Vagina (tissue), 2 donors: ENCODE measurements at places on chromosomes 7 and 10. TPM values are rescaled to one million over a fixed set of nuclear protein-coding genes. Genes with fewer than 3 reads are reported as not detected.

The CCL26 gene
- not detected for total RNA-seq

The HABP2 gene
- not detected for total RNA-seq

The SRRM3 gene
- 9.8 TPM for total RNA-seq

- no peak overlapping the region for H3K27ac ChIP-seq
- H3K36me3 ChIP-seq = no peaks in the 10 kb centered on the region
- H3K27me3 ChIP-seq = no peaks in the 10 kb centered on the region
- H3K4me1 ChIP-seq = no peaks in the 10 kb centered on the region
- no peak overlapping the region for H3K4me3 ChIP-seq
These were observed 11.6 kb upstream of the CYTH3 start for GRCh38 chr7:6284055-6284400.

DNA sequence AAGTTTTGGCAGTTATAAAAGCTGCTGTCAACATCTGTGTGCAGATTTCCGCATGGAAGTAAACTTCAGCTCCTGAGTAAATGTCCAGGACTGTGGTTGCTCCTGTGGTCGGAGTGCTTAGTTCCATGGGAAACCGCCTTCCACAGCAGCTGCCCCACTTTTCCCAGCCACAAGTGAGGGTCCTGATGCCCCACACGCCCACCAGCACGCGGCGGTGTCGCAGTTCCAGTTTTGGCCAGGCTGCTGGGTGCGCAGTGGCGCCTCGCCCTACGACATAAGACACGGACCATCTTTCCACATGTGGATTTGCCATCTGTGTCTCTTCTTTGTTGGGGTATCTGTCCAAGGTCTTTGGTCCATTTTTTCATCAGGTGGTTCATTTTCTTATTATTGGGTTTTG lies 167.1 kb downstream of the DIP2C start:
- no peaks in the 10 kb centered on the region for H3K36me3 ChIP-seq
- DNase-seq = no peak
- H3K27ac ChIP-seq = peak overlapping the region; percentile 36
- peaks cover 29% of the 10 kb centered on the region for H3K4me1 ChIP-seq
- H3K4me3 ChIP-seq = no peak overlapping the region

DNA sequence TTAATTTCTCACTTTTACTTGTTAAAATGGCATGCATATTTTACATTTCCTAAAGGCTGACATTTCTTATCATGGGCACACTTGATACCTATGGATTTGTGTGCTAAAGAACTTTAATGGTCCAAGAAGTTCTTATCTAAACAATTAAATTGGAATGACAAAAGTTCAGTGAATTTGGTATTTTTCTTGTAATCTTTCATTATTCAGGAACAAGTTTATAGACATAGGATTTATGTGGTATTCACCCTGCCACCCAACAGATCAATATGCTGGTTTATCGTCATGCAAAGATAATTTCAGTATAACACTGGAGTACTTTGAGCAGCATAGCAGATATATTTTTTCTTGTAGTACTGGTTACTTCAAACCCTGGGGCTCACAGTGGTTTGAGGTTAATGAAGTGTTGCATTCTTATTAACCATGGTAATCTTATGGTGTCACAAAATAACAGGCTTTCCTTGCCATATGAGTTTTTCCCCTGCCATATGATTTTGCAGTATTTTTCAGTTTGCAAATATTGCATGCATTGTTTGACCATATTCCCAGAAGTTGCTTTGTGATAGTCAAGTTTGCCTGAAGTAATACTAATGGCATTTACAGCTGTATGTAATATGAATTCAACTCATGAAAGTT lies 148.8 kb downstream of the PPP1R9A start:
- DNase-seq = no peak
- no peaks in the 10 kb centered on the region for H3K36me3 ChIP-seq
- no peaks in the 10 kb centered on the region for H3K4me1 ChIP-seq
- H3K27ac ChIP-seq = no peak overlapping the region

DNA sequence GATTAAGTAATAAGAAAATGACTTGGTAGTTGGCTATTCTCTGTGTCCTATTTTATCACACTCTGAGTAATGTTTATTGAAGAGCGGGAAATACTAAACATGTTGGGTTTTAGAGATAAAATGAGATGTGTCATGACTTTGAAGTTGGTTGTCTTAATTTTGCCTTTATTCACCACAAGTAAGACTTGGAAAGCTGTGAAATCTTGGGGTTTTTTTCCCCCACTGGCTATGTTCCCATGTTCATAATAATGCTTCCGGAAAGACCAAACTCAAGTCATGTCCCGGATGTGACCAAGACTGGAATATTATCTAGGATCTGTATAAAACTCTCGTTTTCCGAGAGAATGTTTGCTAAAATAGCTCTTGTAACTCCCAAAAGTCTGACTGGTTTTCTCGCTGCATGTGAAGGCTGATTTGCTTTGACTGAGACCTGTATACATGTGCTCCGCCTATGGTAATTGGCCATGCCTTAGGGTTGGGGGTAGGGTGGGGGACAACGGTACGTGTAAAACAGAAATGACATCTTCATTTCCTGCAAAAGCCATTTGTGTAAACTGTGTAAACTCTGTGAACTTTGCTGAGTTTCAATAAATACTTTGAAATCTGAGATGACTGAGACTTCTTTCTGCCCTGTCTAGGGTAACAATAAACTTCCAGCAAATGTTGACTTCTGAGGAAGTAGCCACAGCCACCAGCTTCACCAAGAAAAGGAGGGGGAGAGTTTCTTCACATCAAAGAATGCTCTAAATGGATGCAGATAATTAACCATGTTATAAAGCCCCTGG lies 169.6 kb downstream of the ZNF365 start:
- no peak overlapping the region for H3K27ac ChIP-seq
- H3K4me3 ChIP-seq = no peak overlapping the region
- peaks cover 4% of the 10 kb centered on the region for H3K4me1 ChIP-seq
- H3K27me3 ChIP-seq = no peaks in the 10 kb centered on the region
- no peak for DNase-seq

DNA sequence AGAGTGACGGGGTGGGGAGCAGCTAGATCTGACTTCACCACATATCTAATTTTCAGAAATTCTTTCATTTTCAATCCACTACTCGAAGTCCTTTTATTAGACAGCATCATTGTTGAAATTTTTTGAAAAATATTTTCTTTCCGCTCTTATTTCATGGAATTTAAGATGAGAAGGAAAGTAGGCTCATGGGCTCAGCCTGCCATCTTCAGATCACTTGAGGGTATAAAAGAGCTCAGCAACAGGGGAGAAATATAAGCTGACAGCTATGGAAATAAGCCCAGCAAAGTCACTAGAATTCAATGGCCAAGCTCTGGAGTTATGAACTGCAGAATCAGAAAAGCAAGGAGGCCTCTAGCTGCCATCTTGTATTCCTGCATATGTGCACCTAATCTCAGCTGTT lies 389.1 kb downstream of the XPNPEP1 start:
- H3K27me3 ChIP-seq = no peaks in the 10 kb centered on the region
- H3K27ac ChIP-seq = no peak overlapping the region
- no peaks in the 10 kb centered on the region for H3K36me3 ChIP-seq
- no peak overlapping the region for H3K4me3 ChIP-seq
- DNase-seq = no peak

DNA sequence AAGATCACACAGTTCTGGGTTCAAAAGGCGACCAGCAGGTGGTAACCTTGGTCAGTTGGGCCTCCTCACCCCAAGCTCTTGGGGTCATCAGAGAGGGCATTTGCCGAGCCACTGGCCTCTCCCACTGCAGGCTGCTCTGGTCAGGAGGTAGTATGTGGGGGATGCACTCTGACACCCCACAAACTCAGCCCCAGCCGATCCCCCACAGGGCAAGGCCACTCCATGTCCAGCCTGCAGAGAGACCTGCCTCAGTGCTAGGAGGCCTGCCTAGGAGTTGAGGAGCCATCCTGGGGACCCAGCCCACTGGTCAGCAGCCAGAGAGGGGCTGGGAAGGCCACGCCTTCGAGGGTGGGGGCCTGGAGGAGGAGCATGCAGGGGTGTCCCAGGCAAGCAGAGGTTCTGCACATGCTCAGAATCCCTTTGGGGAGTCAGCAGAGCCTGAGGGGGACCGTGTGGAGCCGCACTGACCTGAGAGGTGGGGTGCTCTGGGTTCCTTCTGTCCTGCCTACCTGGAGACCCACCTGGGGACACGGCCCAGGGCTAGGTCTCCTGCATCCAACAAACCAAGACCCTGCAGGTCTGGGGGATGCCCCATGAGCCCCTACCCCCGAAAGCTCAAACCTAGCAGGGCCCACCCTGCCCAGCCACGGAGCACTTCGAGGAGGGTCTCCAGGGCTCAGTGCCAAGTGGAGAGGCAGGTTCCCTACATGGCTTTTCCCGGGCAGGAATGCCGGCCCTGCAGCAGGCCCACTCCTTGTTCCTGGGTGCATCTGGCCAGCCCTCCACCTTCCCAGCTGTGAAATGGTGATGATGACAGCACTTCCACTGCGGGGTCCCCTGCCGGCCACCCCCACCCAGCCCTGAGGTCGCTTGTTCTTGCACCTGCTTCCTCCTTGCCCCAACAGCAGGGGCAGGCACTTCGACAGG lies 58.5 kb downstream of the RASGEF1A start:
- H3K4me1 ChIP-seq = no peaks in the 10 kb centered on the region
- H3K27me3 ChIP-seq = no peaks in the 10 kb centered on the region
- H3K27ac ChIP-seq = no peak overlapping the region
- H3K4me3 ChIP-seq = no peak overlapping the region

GRCh38 chr10:11013836-11014235 lies 3.8 kb upstream of the CELF2 start:
- no peak overlapping the region for H3K4me3 ChIP-seq
- H3K36me3 ChIP-seq = no peaks in the 10 kb centered on the region
- DNase-seq = no peak
- no peak overlapping the region for H3K27ac ChIP-seq
- peaks cover 15% of the 10 kb centered on the region for H3K4me1 ChIP-seq
